ENCODE measurements at places on chromosomes 7 and 10.

DNA sequence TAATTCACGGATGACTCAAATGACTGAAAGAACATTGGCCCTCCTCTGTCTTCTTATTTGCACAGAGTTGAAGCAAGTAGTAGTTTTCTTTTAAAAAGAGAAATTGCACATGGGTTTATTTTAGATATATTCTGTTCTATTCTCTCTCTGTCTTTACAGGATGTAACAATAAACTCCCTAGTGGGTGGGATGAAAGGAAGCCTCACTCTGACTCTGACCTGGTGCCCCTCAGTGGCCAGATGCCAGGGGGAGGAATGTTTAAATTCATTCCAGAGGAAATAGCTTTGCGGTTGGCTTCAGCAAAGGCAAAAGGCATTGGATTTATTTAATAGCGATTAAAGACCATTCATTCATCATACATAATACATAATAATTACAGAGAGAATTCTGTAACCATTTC lies 156.4 kb upstream of the MTPN start:
- no peak for DNase-seq

GRCh38 chr7:71329030-71329660 lies 197.2 kb downstream of the GALNT17 start:
- no peak for DNase-seq

DNA sequence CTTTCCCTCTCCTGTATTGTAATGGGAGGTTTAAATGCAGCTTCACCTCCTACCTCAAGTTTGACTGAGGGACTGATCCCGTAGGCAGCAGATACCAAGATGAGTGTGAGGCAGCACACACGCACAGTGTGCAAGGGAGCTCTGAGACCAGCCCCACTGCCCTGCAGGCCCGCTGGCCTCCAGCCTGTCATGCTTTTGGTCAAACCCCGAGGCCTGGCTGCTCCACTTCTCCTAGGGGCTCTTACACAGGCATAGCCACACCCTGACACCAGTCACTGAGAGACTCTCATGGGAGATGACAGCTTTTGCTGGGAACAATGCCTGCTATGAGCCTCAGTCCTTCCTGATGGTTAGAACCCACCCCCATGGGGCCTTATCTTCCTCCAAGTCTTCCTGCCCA lies 27.6 kb downstream of the DRGX start:
- no peak for DNase-seq

DNA sequence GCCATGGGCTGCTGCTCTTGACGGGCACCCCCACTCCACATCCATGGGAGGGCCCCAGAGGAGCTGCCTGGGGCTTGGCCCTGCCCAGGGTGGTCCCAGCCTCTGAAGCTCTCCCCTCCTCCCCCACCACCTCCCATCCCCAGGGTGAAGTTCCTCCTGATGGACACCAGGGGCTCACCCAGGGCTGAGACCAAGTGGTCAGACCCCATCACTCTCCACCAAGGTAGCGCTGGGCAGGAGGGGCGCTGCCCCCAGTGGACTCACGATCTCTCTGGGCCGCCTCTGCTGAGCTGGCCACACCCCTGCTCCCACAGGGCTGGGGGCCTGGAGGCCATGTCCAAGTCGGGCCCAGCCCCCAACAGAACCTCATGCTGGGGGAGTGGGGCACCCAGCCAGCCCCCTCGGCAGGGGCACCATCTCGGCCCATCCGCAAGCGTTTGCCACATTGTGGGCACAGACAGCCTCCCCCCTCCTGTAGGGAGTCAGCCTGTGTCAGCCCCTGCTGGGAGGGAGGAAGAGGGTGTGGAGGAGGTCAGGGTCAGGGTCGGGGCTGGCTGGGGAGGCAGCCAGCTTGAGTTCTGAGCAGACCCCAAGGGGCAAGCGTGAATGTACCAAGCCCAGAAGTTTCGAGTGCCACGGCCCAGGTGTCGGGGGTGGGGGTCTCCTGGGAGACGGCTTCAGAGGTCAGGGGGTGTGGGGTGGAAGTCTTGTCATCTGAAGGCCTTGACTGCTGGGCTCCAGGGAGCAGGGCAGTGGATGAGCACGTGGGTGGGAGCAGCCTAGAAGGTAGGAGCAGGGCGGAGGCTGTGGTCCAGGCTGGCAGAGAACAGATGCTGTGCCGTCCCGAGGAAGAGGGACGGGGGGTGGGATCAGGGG lies 2.8 kb downstream of the UPK3B start:
- DNase-seq: no peak

GRCh38 chr7:5594616-5595544 lies 171.2 kb upstream of the TNRC18 start:
- DNase-seq: no peak

DNA sequence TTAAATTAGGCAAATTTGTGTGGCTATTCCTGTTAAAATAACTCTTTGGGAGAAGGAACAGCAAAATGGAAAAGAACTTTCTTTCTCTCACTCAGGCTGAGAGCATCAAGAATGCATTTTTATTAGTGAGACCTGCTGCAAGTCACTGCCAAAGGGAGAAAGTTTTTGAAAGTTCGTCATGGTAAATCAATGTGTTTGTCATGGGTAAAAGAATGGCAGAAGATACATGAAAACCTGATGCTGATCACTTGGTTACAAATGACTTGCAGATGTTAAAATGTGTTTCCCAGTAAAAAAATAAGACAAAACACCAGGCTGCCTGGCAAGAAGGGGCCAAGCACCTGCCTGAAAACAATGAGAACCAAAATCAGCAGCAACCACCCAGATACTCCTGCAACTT lies 484.7 kb upstream of the NRP1 start:
- DNase-seq: no peak

GRCh38 chr7:147029953-147030352 lies 913.4 kb downstream of the CNTNAP2 start:
- no peak for DNase-seq

DNA sequence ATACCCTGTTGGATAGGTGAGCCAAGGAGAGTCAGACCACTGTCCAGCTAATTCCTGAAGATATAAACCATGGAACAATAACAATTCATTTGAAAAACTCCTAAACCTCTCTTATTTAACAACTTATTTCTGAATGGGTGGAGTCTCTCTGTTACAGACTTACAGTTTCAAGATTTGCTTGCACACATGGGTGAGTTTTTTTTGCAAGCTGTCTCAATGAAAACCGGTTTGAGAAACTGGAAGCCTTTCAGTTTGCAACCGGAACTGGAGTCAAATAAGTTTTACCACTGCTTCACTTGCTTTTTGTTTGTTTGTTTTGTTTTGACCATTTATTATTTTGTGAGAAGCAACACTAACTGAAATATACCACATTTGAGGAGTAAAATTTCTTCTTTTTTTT lies 243.8 kb downstream of the MTERF1 start:
- no peak for DNase-seq

Measured in tibial nerve (tissue), 4 donors.